ENCODE measurements at places on chromosomes 6 and 20.
A peak's percentile ranks its signal among the peaks of the same experiment; 100 is the strongest.

- DNase-seq = no peak
Observed at GRCh38 chr20:18007534-18008292, 38.9 kb downstream of the MGME1 start.

- DNase-seq = no peak
Observed at GRCh38 chr6:130840050-130840449, 12.8 kb downstream of the SMLR1 start.

DNA sequence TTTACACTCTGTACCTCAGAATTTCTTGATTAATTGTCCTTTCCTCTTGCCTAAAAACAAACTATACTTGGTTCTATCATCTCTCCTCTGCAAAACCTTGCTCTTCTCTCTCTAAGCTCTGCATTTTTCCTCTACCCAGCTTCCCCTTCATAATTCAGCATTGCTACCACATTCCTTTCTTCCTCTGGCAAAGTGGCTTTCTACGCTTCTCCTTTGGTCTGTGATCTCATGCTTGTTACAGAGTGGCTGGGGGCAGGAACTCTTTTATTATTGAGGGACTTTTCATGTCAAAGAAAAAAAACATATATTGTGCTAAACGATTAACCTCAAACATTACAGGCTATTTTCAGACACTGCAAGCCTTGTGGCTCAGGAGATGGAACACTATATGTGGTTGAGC, 333.3 kb upstream of the KCNQ5 start:
- DNase-seq = no peak

DNA sequence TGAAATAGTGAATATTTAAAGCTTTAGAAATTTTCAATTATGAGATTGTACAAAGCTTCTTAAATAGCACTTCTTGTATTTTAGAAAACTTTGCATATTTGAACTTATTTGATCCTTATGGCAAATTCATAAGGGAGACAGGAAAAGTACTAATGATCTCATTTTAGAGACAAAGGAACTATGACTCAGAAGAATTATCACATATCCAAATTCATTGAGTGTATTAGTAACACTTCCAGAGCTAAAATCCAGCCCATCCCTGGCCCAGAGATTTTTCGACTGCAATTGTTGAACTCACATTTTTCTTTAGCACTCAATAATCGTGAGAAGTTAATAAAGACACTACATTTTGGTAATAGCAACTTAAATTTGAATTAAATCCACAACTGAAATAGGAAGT, 704.3 kb downstream of the EPM2A start:
- no peak for DNase-seq

DNA sequence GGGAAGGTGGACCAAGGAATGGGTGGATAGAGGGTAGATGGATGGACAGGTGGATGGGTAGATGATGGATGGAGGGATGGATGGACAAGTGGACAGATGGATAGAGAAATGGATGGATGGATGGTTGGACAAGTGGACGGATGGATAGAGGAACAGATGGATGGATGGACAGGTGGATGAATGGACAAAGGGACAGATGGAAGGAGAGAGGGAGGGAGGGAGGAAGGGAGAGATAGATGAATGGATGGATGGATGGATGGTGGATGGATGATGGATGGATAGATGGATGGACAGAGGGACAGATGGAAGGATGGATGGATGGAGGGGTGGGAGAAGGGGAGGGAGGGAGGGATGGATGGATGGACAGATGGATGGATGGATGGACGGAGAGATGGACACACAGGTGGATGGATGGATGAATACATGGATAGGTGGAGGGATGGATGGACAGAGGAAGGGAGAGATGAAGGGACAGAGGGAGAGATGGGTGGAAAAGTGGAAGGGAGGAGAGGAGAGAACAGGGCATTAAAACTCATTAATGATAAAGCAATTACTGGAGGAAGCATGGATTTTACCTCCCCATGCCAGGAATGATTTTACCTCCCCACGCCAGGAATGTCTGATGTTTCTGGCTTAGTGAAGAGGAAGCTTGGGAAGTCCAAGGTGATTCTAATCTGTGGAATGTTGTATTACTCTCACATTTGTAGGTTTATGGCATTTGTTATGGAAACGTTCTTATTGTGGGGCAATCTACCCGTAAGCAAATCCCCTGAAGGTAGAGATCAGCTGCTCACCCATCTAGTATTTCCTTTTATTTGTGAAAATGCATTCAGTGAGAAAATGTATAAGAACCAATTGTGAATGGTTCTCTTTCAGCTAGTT, 383.3 kb downstream of the TAF4 start:
- no peak for DNase-seq

DNA sequence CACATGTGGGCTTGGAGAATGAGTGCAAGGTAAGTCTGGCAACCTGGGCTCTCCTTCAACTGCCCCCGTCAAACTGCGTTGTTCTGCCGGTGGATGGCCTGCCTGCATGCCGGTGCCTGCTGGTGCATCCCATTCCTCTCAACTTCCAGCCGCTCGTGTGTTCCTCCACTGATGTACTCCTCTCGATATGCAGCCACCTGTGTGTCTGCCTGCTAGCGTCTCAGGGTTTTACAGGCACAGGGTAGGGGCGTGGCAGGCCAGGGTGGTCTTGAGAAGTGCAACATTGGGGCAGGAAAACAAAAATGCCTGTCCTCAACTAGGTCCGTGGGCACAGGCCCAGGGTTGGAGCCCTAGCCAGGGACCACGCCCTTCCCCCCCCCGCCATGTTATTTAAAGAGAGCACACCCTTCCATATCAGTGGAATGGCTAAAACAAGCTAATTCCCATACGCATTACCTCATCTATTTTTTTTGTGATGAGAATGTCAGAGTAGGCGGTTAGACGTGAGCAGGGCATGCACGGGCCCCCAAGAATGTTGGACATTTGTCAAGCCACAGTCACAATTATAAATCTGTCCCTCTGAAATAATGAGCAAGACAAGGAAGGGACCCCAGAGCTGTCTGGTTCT, 33.2 kb downstream of the SERPINB6 start:
- peak; percentile 14 for DNase-seq

- no peak for DNase-seq
Observed at GRCh38 chr6:56021943-56022342, 146.6 kb upstream of the BMP5 start.

- DNase-seq = no peak
Observed at GRCh38 chr6:161080263-161080970, 88.8 kb downstream of the MAP3K4 start.

- no peak for DNase-seq
Observed at GRCh38 chr6:141403103-141403502, 729.6 kb upstream of the GJE1 start.

GRCh38 chr6:162069995-162070394, 657.6 kb downstream of the PRKN start:
- DNase-seq = no peak

DNA sequence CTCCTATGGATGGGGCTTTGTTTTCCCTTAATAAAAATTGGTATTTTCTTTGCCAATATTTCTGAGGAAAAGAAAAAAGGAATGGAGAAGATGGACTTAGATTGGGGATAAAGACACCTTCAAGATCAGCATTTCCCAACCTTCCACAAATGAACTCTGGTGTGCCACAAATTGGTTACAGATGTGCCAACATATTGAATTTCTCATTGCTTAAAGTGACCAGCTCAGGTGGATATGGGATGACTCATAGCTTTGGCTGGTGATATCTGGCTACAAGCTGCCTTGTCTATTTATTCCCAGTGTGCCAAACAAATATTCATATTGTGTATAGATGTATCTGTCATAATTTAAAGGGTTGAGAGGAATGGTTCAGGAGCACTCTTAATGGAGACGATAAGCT, 32.5 kb downstream of the THEMIS start:
- DNase-seq = no peak

GRCh38 chr20:57323034-57323433, 6.6 kb upstream of the SPO11 start:
- DNase-seq = no peak

DNA sequence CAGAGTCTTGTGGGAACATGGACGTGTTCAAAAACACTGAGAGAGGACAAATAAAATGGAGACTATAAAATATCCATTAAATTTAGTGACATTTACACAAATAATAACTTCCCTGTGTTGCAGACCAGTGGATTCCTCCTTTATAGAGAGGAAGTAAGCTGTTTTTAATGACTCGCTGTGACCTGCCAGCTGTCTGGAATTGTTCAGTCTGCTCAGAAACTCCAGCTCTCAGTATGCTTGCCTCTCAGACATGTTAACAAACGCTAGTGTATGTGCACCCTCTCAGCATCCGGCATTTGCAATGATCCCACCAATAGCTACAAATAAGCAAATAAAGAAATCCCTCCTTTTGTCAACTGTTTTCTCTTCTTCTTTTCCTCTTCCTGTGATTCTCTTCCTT, 158.0 kb upstream of the TCF21 start:
- no peak for DNase-seq

- DNase-seq = no peak
Observed at GRCh38 chr6:36216559-36216958, 20.0 kb downstream of the BRPF3 start.

DNA sequence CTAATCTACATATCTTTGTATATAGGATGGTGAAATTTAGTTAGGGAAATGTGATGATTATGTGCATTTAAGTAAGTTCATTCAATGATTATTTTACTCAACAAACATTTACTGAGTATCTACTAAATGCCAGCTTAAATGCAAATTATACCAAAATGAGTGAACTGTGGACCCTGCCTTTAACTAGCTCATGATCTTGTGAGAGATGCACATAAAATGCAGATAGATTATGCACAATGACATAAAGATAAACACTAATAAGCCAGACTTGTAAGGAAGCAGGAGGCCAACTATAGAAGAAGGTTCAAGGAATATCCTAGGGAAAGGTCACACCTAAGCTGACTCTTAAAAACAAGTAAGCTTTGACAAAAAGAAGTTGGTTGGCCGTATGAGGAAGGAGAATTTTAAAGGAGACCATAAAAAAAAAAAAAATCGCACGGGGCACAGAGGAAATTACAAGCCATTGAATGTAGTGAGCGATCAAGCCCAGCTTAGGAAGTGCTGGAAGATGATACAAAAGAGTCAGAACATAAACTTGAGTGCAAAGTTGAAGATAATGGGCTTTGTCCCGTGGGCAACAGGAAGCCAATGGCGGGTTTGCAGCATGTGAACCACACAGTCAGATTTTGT, 107.9 kb downstream of the NRSN1 start:
- no peak for DNase-seq

DNA sequence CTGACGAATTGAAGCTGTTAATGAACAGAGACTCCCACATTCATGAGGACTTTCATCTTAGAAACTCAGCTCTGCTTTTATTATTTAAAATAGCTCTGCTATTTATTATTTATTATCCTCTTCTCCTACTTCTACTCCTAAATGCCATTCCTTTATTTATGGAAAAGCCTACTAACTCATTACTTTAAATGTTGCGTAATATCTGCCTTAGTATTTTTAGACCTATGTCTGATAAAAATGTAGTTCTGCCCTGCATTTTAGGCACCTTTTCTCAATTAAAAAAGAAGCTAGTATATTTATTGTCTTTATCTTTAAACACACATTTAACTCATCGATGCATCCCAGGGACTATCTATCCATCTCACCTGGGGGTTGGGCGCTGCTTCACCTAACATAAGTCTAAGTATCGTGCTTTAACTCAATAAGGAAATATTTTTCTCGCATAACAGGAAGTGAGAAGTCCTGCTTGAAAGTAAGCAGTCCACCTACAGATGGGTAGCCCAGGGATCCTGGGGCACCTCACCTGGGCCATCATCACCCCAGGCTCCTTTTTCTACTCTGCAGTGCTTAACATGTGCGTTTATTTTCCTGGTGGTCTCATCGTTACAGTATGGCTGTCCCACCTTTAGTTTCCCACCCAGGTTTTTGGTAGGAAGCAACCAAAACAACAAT, 31.3 kb upstream of the FAM184A start:
- no peak for DNase-seq

GRCh38 chr6:56914798-56915658, 39.9 kb upstream of the BEND6 start:
- no peak for DNase-seq

- no peak for DNase-seq
Observed at GRCh38 chr6:137707590-137708360, 159.3 kb upstream of the TNFAIP3 start.

DNA sequence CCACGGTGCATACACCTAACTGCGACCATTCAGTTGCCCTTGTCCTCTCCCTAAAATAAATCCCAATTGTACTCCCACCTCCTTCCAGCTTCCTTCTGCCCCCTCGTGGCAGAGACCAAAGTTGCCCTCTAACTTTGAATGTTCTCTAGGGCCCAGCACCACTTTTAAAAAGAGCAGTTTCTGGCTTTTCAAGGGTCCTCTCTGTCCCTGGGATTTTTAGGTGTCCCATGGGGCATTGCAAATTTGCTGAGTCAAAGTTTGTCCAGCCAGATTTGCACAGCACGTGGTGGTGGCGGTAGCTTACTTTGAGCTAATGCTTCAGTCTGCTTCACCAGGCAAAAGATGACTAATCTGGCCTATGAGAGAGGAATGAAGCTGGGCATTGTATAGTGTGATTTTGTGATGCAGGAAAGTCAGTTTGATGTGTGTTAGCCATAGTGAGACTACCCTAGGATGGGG, 100.2 kb downstream of the PERP start:
- no peak for DNase-seq

DNA sequence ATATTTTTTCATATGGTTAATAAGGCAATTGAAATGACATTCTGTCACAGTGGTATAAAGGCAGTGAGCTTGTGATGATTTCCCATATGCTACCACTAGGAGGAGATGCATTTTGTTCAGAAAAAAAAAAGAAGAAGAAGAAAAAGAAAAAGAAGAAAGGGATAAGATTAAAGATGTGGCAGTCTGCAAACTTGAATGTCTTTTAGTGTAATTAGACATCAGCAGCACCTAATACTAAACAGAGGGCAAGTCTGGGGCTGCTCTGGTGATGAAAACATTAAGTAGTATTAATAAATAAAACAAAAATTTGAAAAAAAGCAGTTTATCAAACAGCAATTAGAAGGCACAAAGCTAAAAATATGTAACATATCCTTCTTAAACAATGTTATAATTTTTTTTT, 95.4 kb upstream of the DEFB112 start:
- DNase-seq = no peak

- no peak for DNase-seq
Observed at GRCh38 chr20:63747622-63748069, 8.1 kb downstream of the SLC2A4RG start.

DNA sequence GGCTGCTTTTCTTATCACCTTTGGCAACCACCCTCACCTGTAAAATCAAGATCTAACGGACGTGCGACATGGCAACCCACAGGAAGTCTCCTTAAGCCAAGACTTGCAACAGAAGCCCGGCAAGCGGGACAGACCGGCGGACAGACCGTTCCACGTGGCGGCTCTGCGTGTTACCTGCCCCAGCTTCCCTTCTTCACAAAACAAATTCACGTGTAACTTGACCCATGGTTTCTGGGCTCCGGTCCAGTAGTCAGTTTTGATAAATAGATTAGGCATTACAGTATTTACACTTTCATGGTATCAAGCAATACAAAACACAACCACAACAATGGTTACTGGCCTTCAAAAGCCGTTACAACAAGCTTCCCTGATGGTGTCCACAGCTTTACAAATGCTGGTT, 133.8 kb downstream of the PRND start:
- no peak for DNase-seq

- DNase-seq = no peak
Observed at GRCh38 chr6:83092756-83093399, 25.4 kb downstream of the DOP1A start.

All from mesothelial cell of epicardium (in vitro differentiated cells).